Activated CD4-positive, CD25-positive, alpha-beta regulatory T cell treated with anti-CD3 and anti-CD28 coated beads, Interleukin-2, amount 50 U/mL, for 72 hours (primary cell): ENCODE measurements at places on chromosomes 4 and X.
A peak's percentile ranks its signal among the peaks of the same experiment; 100 is the strongest.

GRCh38 chr4:74056858-74057562 is 18.5 kb upstream of the CXCL3 start:
- DNase-seq: no peak

DNA sequence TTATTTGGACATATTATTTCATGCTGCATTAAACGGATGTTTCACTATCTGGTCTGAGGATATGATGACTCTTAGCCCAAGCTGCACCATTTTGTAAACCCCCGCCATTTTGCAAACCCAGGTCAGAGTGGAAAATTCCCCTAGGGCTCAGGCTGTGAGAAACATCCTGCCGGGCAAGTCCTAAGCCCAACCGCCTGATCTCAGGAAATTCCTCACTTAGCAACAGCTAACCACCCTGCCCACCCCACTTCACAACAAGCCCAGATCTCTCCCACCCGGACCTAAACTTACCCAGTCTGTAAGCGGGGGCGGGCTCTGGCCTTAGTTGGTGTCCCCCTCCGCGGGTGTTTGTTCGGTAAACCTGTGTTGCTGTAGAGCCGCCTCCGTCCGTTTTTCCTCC is 2747.1 kb downstream of the PCDH7 start:
- DNase-seq: no peak

DNA sequence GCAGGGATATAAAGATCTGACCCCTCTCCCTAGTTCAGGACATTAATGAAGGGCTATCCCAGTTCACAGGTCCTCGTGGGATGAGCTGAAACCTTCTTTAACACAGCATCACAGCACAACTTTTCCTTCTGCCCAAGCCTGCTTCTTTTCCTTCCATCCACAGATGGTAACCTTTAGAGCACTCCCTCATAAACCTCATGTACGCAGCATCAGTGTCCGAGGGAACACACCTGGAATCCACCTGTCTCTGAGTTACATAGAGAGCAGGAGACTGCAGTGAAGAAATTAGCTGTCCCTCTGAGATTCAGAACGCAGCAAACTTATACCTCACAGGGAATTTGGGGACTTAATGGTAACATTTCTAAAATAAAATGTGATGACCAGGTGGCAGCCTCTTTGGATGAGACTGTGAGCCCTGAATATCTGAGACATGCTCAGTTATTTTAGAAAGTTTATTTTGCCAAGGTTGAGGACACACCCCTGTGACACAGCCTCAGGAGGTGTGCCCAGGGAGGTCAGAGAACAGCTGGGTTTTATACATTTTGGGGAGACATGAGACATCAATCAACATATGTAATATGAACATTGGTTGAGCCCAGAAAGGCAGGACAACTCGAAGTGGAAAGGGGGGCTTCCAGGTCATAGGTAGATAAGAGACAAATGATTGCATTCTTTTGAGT is 73.8 kb upstream of the PACRGL start:
- no peak for DNase-seq

GRCh38 chrX:135974279-135974856 is 580 bp upstream of the MMGT1 start:
- peak; percentile 57 for DNase-seq
